Memory B cell (primary cell): ENCODE measurements at places on chromosomes 4 and X.

- no peak for DNase-seq
These were observed 770 bp upstream of the TIGD2 start for GRCh38 chr4:89110541-89110985.

- DNase-seq: no peak
These were observed 99.4 kb upstream of the PGRMC2 start for GRCh38 chr4:128386761-128387599.

DNA sequence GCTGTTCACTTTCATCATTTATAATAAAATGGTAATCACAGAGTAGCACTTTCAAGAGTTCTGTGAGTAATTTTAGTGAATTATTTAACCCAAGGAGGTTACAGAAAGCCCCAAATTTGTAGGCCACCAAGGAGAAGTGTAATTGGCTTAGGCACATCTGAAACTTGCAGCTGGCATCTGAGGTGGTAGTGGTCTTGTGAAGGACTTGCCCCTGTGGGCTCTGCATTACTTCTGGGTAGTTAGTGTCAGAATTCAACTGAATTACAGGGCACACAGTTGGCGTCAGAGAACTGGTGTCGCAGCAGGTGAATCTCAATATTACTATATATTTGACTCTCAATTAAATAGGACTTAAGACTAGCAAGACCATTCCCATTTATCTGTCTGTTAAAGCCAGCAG is 36.9 kb downstream of the GPR174 start:
- DNase-seq: no peak

GRCh38 chrX:5829060-5829459 is 399.6 kb downstream of the NLGN4X start:
- no peak for DNase-seq

- peak; percentile 32 for DNase-seq
These were observed 8.6 kb downstream of the NOP14 start for GRCh38 chr4:2954358-2955185.

- DNase-seq: no peak
These were observed 93.6 kb downstream of the IRF2 start for GRCh38 chr4:184380707-184381106.

- DNase-seq: no peak
These were observed 45.0 kb downstream of the TET2 start for GRCh38 chr4:105191621-105192210.

DNA sequence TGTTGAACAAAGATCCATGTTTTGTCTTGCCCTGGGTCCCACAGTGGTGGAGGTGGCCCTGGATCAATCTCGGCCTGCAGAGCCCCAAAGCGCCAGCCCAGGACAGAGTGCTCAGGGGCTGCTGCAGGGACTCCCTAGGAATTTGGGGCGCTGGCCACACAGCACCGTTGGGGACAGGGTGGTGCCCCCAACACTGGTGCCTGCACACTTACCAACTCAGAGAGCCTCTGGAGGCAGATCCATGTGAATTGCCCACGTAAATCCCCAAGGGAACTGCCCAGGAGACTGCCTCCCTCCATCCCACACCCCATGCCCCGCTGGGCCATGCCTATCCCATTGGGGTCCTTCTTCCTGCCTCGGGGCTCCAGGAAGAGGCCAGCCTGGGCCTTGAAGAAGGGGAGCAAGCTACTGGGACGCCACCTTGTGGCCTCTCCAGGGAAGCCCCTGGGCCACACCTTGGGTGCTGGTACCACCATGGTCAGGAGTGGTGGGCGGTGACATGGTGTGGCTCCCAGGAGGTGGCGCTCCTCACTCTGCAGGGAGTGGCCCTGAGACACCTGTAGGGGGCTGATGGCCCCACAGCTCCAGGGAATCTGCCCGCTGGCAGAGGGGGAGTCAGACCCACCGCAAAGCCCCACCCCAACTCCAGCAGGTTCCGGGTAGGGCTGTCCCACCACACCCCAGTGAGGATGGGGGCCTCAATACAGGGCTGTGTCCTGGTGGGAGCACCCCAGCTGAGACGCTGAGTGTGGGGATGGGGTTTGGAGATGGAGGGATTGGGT is 22.8 kb downstream of the CFAP99 start:
- peak; percentile 57 for DNase-seq
